ENCODE measurements at places on chromosomes 3 and 15.

GRCh38 chr3:194139071-194139813 is 3.3 kb downstream of the HES1 start:
- DNase-seq, result no peak

DNA sequence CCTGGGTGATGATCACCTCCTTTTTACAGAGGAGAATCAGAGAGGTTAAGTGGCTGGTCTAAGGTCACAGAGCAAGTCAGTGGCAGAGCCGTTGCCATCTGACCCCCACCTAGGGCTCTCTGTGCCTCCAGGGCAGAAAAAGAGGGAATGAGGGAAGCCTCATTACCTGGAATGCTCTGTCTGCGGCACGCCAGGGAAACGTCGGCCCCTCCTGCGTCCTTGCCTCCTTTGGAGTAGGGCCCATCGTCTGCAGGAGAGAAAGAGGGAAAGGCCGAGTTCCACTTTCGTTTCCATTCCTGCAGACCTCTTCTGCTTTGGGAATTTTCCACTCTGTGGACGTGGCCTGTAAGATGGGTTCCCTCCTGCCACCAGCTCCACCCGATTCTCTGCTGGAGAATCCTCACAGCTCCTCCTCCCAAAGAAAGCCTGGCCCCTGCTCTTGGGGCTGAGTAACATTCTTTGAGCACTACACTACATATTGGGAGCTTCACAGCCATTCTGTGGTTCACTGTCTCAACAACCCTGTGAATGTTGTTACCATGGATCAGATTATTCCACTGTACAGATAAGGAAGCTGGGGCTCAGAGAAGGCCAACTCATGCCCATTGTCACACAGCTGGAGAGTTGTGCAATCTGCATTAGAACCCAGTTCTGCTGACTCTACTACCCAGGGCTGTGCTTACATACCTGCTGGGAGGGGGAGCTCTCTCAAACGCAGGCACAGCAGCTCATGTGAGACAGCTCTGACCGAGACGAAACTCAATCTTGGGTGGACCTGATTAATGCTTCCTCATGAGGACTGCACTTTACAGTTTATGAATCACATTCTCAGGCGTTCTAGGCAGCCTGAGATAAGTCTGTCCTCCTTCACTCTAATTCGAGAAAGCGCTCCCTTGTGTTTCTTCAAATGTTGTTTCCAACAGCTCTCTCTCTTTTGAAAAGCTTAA is 14.2 kb downstream of the GRIP2 start:
- DNase-seq, result peak; percentile 22

DNA sequence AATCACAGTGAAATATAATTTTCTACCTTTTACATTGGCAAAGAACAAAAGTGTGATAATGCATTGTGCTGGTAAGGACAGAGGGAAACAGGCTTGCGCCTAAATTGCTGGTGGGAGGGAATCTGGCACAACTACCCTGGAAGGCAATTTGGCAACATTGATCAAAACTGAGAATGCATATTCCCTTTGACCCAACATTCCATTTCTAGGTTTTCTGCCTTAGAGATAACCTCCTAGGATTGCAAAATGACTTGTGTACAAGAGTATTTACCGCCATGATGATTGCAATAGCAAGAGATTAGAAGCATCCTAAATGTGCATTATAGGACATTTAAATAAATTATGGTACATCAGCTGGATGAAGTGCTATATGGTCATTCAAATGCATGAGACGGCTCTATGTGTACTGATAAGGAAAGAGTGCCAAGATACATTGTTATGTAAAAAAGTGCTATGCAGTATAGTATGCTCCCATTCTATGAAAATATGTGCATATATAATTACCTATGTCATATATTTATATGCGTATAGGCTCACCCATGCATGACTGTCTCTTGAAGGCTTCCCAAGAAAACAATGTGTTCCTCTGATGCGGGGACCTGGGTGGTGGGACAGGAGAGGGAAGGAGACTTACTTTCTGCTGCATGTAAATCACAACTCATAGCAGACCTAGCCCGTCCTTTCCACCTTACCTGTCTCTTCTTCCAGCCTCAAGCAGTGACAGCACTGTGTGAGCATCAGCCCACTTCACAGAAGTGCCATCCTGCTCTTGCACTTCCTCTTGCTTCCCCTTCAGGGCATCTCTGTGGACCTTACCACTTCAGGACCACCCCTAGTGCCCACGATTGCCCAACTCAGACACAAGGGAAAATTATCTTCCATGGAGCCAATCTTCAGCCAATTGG is 249.9 kb upstream of the TLE3 start:
- no peak for DNase-seq

DNA sequence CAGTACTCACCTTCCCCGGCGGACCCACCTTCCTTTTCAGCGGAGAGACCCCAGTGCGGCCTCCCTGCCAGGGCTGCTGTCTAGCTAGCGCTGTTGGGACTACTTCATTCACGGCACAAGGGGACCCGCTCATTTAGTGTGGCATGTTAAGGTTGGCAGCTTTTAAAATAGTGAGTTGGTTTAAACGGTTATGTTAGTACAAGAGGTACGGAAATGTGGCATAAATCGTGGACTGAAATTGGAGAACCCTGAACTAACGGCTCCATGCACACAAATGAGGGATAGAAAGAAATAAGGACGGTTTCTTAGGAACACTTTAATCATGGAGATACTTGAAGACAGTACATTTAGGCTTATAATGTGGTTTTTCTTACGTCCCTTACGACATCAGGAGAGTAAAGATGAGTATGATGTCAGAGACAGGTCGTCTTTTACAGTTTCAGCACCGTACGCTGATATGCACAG is 752 bp downstream of the CEP63 start:
- no peak for DNase-seq

Measured in pancreas (tissue), 10 donors.